ENCODE measurements at places on chromosomes 2 and 18.
A peak's percentile ranks its signal among the peaks of the same experiment; 100 is the strongest.

GRCh38 chr2:177072090-177072489 lies 140.5 kb upstream of the HNRNPA3 start:
- H3K27ac ChIP-seq: no peak overlapping the region
- H3K27me3 ChIP-seq: no peaks in the 10 kb centered on the region
- DNase-seq: no peak
- no peak overlapping the region for H3K4me3 ChIP-seq

DNA sequence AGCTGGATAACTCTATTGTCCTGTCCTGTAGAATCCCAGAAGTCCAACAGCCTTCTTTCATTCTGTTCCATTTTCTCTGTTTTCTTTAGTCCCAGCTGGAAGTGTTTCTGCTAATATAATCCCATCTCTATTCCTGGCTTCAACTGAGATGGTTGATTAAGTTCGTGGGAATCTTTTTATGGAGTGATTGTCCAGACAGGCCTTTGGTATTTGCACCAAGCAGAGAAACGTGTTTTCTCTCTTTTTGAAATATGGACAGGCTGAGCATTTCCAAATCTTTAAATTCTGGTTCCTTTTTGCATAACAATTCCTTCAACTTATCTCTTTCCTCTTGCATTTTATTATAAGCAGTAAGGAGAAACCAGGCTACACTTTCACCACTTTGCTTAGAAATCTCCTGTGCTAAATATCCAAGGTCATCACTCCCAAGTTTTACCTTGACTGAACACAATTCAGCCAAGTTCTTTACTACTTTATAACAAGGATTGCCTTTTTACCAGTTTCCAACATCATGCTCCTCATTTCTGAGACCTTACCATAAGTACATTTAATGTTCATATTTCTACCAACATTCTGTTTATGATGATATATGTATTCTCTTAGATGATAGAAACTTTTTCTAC lies 108.8 kb downstream of the ZFP36L2 start:
- no peaks in the 10 kb centered on the region for H3K36me3 ChIP-seq
- no peak overlapping the region for H3K27ac ChIP-seq
- DNase-seq: no peak
- H3K27me3 ChIP-seq: no peaks in the 10 kb centered on the region
- no peak overlapping the region for H3K4me3 ChIP-seq

DNA sequence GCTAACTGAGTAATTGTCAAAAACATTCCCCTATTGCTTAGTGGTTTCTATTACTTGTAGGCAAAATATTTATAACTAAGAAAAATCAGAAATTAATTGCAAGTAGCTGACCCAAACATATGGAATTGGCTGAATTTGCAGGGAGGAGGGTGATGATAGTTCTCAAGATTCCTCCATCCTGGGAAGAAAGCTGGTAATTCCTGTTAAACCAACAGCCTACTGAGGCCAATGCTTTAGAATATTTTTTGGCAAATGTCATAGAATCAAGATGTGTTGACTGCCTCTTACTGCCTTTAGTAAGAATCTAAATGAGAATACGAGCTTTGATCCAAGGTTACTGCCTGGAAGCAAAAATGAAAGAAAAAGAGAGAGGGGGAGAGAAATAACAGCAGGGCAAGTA lies 120.0 kb downstream of the COL6A3 start:
- no peaks in the 10 kb centered on the region for H3K36me3 ChIP-seq
- no peak overlapping the region for H3K4me3 ChIP-seq
- no peak overlapping the region for H3K27ac ChIP-seq
- peaks cover 15% of the 10 kb centered on the region for H3K27me3 ChIP-seq

DNA sequence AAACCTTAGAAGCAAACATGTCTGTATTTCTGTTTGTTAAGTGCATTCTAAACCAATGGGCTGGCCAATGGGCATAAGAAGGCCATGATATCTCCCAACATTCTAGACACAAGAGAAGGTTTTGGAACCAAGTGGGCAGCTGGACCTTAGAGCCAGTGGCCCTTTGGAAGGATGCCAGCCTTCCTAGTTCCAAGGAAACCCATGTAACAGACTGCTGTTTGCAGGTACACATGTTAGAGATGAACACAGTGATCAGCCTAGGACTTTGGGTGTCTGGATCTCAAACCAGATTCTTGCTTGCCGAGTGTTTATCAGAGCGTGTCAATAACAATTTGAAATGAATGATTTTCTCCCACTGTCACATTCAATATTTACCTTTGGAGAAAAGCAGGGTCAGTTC lies 97.5 kb upstream of the COPS8 start:
- no peak for DNase-seq
- H3K4me1 ChIP-seq: no peaks in the 10 kb centered on the region
- H3K36me3 ChIP-seq: no peaks in the 10 kb centered on the region
- H3K4me3 ChIP-seq: no peak overlapping the region

GRCh38 chr2:109392140-109392539 lies 221.6 kb downstream of the SEPTIN10 start:
- no peak for DNase-seq
- H3K4me1 ChIP-seq: no peaks in the 10 kb centered on the region
- no peak overlapping the region for H3K27ac ChIP-seq

DNA sequence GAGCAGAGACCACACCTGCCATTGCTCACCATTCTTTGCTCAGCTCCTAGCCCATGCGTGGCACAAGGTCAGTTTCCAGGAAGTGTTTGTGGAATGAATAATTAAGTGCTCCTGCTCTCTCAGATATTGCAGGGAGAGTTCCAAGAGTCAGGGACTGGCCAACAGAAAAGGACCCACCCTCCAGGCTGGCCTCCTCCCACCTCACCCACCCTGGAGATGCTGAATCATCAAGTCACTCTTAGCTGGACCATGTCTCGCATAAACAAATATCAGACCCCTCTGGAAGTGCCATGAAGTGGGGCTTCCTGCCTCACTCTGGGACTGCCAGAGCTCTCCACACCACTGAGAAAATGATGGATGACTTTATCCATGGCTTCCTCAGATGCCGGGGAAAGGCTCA lies 256.0 kb downstream of the TNS1 start:
- no peak overlapping the region for H3K4me3 ChIP-seq
- no peaks in the 10 kb centered on the region for H3K27me3 ChIP-seq
- no peaks in the 10 kb centered on the region for H3K4me1 ChIP-seq
- no peak overlapping the region for H3K27ac ChIP-seq
- no peak for DNase-seq

DNA sequence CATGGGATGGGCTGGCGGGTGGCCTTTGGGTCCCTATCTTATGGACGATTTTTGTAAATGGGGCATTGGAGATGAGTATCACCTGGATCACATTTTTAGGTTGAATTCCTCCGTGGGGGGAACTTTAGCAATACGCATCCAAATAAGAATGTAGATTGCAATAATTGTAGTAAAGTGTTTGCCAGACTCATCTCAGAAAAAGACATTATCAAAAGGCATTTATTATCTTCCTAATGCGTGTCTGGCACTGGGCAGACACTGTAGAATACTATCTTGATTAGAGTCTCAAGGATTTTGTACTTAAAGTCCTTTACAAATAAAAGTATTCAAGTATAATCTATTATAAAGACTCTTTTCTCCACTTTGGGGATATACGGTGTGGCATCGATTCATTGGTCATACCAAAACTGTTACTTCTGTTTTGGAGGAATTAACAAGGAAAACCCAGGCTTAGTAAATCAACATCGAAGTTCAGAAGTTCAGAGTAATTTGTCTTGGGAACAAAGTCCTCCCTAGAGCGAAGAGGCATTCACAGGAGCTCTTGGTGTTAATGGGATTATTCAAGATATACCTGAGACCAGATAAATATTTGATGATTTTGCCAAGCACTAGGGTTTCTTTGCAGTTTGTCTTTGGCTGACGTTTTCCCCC lies 578 bp upstream of the ACKR3 start:
- peak; percentile 5 for DNase-seq
- H3K4me3 ChIP-seq: no peak overlapping the region
- no peak overlapping the region for H3K27ac ChIP-seq
- H3K36me3 ChIP-seq: no peaks in the 10 kb centered on the region

Data from CD8-positive, alpha-beta memory T cell (primary cell).